ENCODE measurements at places on chromosomes 16 and 17.

- no peak for DNase-seq
Observed at GRCh38 chr17:76562734-76563148, 22.9 kb downstream of the PRCD start.

- no peak for DNase-seq
Observed at GRCh38 chr17:7548585-7549400, at the start of gene TNFSF12. Gene TNFSF12 (plus strand): TSS chr17:7549058. CDS start chr17:7549154, 96 bp downstream.

DNA sequence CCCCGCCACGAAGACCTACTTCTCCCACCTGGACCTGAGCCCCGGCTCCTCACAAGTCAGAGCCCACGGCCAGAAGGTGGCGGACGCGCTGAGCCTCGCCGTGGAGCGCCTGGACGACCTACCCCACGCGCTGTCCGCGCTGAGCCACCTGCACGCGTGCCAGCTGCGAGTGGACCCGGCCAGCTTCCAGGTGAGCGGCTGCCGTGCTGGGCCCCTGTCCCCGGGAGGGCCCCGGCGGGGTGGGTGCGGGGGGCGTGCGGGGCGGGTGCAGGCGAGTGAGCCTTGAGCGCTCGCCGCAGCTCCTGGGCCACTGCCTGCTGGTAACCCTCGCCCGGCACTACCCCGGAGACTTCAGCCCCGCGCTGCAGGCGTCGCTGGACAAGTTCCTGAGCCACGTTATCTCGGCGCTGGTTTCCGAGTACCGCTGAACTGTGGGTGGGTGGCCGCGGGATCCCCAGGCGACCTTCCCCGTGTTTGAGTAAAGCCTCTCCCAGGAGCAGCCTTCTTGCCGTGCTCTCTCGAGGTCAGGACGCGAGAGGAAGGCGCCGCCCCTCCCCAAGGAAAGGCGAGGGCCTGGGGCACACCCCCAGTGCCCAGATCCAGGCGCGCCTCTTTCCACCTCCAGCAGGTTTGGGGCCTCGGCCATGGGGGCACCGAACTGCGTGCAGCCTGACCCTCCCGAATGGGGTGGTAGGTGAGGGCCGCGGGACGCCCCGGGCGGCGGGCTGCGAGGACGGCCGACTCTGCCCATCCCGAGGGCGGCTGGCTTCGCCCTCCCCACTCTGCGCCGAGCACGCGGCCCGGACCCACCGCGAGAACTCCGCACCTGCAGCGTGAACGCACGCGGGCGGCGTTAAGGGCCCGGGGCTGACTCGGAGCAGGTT lies 664 bp downstream of the HBQ1 start:
- no peak for DNase-seq

- DNase-seq = no peak
Observed at GRCh38 chr16:67264866-67265265, 14.5 kb upstream of the PLEKHG4 start.

- no peak for DNase-seq
Observed at GRCh38 chr16:61366006-61366405, 670.2 kb downstream of the CDH8 start.

DNA sequence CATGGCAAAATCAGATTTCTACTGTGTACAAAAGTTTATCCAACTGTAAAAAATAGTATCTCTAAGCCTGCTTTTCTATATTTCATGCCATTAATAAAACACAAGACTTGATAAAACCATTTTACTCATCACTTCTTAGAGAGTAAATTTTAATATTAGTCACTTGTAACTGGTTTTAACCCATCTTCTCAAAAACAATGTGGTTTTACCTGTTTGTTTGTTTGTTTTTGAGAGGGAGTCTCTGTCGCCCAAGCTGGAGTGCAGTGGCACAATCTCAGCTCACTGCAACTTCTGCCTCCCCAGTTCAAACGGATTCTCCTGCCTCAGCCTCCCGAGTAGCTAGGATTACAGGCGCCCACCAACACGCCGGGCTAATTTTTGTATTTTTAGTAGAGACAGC lies 32.1 kb downstream of the UBE2G1 start:
- no peak for DNase-seq

DNA sequence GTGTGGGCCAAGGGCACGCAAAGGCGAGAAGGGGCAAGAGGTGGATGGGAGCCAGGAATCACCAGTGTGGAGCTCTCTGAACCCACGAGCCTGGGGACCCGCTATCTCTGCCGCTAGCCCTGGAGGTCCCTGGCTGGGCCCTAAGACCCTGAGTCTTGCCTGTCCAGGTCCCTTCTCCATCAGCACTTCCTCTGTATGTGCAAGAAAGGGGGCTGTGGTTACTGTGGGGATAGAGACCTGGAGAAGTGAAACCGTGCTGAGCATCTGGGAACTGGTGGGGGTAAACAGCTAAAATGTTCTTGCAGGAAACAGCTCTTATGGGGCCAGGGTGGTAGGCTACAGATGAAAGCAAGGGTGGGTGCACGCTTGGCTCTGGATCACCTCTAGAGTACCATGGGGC lies 3.1 kb downstream of the SPNS3 start:
- peak; percentile 92 for DNase-seq

DNA sequence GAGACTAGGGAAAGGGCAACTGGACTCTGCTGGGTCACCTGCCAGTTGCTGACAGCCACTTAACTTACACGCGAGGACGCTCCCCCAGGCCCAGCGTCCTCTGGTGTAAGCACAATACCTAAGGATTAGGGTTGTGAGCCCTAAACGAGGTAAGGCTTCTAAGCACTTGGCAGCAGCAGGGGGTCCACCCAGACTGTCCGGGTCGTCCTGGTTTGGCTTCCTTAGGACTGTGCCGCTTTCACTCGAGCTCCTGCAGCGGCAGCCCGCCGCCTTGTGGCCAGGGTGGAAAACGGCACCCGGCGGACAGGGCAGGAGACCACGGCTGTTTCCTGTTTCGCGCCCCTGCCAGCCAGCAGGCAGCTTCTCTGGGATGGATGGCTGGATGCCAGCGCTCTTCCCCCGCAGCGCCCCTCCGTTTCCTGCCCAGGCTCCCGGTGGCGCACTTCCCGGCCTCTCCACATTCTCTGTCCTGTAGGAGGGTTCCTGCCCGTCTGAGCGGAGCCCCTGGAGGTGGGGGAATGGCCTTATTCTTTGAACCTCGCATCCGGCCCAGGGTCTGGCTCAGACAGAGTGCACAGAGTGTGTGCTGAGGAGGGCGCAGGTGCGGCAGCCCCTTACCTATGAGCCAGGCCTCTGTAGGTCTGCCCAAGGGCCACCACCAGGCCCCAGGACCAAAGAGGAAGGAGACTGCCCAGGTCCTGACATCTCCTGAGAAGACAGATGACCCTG lies 47.0 kb upstream of the AMZ2 start:
- DNase-seq = no peak

- DNase-seq = no peak
Observed at GRCh38 chr17:7574176-7574953, 5.1 kb upstream of the CD68 start.
